EH (cell line): ENCODE measurements at places on chromosomes 1 and 21.

DNA sequence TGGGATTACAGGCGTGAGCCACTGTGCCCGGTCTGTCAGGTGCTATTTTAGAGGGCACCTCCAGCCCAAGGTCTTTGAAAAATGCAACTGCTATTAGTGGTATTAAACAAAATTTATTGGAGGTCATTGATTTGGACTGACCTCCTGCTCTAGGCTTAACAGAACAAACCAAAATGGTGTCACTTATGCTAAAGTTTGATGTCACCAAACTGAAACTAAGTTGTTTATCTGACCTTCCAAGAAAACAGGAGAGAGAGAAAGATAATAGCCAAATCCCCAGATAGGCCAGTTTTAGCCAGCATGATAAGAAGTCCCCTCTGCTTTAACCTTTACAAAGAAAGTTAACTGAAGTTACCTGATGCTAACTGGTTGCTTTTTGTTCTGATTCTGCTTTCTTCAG, 8.1 kb upstream of the INAVA start:
- no peak for DNase-seq

GRCh38 chr1:150221552-150221951, 14.4 kb downstream of the ANP32E start:
- peak; percentile 50 for DNase-seq

DNA sequence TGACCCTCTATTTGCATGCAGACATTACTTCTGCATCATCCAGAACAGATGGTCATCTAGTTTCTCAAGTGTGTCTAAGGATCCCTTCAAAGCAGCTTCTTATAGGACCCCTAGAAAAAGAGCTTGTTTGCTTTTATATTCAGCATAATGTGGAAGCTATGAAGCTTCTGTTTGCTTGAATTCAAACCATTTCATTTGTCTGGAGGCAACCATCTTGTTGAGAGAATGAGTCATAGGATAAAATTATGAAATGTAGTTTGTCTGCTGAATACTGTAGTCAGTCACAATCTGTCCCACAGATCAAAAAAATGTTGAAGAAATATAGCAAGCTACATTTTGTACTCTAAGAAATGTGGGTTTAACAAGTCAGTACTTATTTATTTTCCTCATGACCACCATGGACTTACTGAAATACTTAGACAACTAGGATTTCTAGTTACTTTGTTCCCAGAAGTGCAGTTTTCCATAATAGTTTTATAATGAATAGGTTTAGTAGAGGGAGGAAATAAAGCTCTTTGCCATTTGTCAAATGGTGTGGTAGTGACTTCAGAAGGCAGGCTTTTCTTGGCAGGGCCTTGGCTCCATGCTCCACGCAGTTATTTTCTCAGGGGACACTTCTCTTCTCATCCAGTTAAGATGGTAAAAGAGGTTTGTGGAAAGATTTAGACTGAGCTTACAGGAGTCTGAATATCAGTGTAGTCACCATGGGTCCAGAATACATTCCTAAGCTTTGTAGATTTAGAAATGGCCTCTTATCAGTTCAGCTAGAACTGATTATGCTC, 74.8 kb upstream of the DEPDC1 start:
- no peak for DNase-seq

GRCh38 chr1:176691251-176692228, 228.6 kb downstream of the PAPPA2 start:
- peak; percentile 64 for DNase-seq

DNA sequence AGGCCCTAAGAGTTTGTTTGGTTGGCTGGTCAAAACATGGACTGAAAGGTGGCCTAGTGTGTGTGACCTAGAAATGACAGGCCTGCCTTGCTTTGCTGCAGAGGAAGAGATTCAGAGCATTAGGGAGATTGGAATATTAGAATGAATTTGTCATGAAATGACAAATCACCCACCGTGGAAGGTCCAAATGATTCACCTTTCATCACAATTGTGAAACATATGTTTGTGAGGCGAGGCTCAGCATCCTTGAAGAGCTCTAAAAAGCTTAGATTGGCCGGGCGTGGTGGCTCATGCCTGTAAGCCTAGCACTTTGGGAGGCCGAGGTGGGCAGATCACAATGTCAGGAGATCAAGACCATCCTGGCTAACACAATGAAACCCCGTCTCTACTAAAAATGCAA, 5.5 kb downstream of the LCE1B start:
- DNase-seq: no peak

DNA sequence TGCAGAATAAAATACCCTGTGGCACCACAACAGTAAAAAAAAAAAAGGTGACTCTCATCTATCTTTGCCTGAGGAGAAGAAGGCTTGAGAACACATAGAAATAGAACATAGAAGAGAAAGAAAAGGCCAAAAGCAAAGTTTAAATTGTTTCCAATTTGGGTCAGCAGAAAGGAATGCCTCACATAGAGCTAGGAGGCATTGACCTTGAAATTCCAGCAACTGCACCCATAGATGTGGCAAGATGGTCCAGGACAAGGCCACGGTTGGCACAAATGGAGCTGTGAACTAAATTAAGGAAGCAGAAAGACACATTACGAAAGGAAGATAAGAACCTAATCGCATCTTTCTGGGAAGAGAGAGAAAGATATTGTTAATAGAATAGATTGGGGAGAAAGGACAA, 588.3 kb downstream of the LMO4 start:
- DNase-seq: peak; percentile 50

DNA sequence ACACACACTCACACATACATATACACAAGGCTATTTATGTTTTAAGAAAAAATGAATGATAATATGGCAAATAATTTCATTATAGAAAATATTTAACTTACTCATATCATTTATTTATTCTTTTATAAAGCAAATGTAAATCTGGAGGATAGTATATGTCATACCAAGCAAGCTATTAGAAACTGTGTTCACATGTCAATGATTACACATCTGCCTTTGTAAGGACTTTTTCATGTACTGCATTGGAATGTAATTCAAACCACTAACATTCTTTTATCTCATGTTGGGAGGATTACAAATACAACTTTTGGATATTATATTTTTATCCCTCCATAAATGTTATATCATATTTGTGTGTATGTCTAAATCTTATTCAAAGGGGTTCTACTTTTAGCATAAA, 1887.4 kb downstream of the NCAM2 start:
- no peak for DNase-seq

GRCh38 chr1:3050603-3051002, 18.4 kb upstream of the PRDM16 start:
- no peak for DNase-seq

DNA sequence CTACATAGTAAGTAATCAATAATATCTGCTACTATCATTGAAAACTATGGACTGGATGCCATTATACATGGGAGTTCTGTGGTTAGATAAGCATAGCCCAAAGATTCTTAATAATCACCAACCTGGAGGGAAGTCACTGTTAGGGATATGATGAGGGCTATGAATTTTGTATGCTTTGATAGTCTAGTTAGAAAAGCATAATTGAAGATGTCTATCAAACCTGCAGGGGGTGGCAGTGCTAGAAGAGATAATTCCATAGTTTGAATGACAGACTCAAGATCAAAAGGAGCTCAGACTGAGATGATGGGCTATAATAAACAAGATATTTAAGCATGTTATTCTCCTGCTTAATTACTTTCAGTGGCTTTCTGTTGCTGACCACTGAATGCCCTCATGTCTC, 15.4 kb upstream of the COA6 start:
- no peak for DNase-seq

DNA sequence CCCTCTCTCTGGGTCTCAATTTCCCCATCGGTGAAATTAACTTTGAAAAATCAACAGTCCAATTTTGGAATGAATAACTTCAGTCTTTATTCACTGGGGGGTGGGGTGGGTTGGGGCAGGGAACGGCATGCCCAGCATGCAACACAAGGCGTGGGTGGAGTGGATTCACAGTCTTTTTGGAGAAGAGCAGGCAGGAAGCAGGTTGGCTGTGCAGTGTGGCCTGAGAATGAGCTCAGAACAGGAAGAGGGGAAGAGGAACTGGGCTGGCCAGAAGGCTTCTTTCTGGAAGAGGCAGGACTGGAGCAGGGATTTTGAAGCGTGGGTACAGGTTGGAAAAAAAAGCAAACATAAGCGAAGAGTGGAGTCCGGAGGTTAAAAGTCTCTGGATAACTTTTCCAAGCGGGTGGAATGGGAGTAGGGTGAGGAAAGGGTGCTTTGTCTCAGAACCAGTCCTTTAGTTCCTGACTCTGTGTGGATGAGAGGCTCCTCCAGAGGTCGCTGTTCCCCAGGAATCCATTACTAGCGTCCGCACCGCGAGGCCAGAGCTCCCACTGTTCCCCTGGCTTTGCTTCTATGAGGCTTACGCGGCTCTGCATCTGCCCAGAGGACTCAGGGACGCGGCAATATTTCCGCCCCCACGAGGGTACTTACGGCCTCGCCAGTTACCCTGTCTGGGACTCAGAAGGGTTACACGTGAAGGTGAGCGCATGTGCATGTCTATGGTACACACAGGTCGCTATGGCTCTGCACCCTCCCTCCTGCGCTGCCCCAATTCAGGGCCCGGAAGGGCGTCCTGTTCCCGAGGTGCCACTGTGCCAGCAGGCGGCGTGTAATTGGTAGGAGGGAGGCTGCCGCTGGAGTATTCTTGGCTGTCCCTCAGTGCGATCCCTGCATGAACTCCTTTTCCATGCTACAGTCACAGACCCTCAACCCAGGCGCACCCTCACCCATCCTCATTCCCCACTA, 5.5 kb upstream of the FOXD2 start:
- peak; percentile 77 for DNase-seq

DNA sequence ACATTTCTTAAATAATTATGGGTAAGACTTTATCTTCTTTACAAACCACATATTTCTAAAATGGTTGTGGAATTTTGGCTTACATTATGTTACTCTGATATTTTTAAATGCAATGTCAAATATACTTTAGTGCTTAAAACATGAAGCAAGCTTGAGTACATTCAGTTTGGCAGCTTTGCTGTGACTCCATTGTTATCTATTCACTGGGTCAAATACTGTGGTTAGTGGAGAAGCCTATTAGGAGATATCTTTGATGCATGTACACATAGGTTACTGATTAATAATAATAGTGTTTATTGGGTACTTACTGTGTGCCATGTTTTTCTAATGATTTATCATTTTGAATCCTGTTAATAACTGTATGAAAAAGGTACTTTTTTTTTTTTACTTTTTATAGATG, 520.4 kb upstream of the B3GALT2 start:
- peak; percentile 30 for DNase-seq

GRCh38 chr1:72111662-72112061, 170.7 kb downstream of the NEGR1 start:
- DNase-seq: no peak

- DNase-seq: no peak
Measured at GRCh38 chr1:236117710-236118109, 24.6 kb upstream of the GPR137B start.

DNA sequence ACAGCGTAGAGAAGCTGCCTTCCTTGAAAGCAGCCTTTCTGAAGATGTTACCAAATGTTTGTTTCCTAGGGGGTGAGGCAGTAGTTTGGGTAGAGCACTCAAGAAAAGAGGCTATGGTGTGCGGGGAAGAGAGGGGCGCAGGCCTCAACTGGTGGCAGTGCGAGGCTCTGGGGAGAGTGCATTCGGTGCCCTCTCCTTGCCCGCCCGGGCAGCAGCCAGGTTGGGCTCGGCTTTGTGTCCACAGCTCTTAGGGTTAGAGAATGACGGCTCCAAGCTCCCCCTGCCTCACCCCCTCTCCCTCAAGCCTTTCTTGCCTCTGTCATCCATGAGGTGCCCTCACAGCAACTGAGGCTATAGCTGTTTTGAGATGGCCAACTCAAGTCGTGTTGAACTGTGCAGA, 899 bp upstream of the SLFNL1 start:
- no peak for DNase-seq

- no peak for DNase-seq
Measured at GRCh38 chr21:35016071-35016470, 33.0 kb downstream of the RUNX1 start.

- DNase-seq: peak; percentile 53
Measured at GRCh38 chr1:91846007-91846638, 39.8 kb downstream of the TGFBR3 start.

- peak; percentile 16 for DNase-seq
Measured at GRCh38 chr1:909861-910310, 13.8 kb upstream of the SAMD11 start.

DNA sequence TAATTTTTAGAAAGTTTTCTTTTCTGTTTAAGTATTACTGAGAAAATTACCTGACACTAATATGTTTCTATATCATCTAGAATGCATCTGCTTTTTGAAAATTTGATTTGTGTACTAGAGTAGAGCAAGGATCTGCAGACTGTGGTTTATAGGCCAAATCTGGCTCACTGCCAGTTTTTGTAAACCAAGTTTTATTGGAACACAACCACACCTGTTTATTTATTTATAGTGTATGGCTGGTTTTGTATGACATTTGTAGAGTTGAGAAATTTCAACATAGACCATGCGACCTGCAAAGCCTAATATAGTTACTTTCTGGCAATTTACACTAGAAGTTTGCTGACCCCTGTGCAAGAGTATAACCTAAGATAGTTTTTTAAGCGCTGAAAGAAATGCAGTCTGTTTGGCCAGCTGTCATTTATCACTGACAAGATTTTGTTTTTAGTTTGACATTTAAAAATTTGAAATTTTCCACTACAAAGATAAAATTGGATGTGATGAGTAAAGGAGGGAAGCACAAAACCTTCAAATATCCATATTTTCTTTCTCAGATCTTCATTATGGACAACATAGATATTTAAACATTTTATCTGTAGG, 36.1 kb upstream of the CACYBP start:
- no peak for DNase-seq

DNA sequence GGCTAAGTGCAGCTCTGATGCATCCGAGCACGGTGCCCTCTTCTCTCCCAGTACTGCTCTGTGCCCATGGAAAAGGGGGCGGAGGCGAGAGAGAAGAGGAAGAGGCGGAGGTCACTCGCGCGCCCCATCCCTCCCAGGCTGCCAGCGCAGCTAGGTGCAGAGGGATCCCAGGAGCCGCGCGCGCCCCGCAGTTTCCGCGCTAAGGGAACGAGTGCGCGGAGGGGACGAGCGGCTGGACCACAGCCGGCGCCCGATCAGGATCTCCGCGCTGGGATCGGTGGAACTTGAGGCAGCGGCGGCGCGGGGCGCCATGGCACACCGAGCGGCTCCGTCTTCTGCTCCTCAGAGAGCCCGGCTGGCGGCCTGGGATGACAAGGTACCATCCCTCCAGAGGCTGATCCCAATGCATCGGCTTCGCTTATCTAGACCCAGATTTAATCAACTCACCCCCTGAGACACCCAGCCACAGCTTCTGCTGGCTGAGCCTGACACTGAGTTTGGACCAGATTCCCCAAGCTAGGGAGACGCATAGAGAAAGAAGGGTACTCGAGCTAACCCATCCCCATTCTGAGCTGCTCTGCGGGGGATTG, at the start of gene PTGFR:
PTGFR (plus strand) TSS at position 114 of the 590 bp plus-strand sequence. CDS start 1,770 bp downstream, outside the sequence.
- DNase-seq: peak; percentile 60

GRCh38 chr1:149995927-149996326, 14.6 kb downstream of the OTUD7B start:
- peak; percentile 47 for DNase-seq

DNA sequence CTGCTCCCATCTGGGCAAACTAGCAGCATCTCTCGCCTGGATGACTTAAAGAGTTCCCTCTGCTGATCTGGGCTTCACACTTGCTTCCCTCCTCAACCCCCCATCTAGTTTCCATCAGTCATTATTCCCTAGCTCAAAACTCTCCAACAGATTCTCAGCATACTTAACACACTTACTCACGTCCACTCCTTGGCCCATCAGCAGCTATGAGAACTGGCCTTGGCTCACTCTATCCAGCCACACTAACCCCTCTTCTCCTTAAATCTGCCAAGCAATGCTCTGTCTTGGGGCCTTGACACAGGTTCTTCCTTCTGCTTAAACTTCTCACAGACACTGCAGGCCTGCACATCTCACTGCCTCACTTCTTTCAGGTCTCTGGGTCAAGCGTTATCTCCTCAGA, 41.6 kb downstream of the GNG12 start:
- DNase-seq: peak; percentile 98

GRCh38 chr1:202323731-202324130, 18.0 kb downstream of the UBE2T start:
- DNase-seq: no peak
